ENCODE measurements at places on chromosomes 16 and 17. TPM values are rescaled to one million over a fixed set of nuclear protein-coding genes. Genes with fewer than 3 reads are reported as not detected.

DNA sequence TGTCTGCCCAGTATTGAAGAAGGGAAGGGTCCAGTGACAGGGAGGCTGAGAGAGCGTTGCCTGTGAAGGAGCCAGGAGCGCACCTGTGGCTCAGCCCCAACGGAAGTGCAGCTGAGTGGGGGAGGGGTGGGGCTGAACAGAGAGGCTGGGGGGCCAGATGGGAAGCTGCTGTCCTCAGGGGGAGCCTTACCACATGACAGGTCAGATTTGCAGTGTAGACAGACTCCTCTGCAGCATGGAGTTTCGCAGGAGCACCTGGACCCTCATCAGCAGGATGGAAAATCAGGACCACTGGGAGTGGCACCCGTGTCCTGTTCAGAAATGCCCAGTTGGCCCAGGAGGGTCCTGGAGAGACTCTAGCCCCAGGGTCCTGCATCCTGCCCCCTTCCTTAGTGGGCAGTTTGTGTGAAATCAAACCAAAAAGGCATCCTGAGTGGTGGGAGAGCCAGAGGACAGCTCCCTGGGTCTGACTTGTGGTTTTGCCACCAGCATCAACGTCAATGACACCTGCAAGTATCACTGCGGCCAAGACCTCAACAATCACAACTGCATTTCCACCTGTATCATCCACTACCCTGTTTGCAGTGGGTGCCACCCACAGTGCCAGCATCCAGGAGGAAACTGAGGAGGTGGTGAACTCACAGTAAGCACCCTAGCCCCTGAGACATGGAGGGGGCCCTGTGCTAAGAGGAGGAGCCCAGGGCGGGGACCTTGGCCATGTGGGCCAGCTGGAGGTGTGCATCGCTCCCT is 7.8 kb downstream of the CD300A start:
- no peak for DNase-seq

GRCh38 chr17:46822388-46822921 is 4.0 kb upstream of the WNT3 start:
- DNase-seq = no peak

The PRSS8 gene
- total RNA-seq = 127 TPM

The KIF18B gene
- total RNA-seq = 0.80 TPM

DNA sequence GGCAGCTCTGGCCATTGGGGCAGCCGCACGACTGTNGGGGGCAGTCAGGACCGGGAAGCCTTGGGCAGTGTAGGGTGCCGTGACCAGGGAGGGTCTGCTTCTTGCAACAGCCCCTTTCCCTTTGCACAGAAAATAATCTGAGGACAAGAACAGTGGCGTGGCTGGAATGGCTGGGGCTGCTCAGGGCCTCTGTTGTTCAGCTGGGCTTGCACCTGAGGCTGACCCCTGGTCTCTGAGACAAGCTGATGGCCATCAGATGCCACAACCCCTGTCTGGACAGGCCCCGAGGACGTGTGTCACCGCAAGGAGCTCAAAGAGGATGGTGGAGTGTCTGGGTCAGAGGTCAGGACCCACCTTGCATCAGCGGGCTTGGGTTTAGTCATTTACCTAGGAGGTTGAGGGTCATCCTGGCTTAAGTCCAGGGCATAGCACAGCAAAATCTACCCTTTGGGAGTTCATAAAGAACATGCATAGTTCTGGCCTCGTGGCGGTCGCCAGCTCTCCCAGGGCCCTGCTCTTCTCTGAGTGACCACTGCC is 46.9 kb downstream of the METRNL start:
- no peak for DNase-seq
